ENCODE measurements at places on chromosomes 12 and 14.

GRCh38 chr12:13411287-13411686 is 214.8 kb downstream of the EMP1 start:
- DNase-seq, result no peak

DNA sequence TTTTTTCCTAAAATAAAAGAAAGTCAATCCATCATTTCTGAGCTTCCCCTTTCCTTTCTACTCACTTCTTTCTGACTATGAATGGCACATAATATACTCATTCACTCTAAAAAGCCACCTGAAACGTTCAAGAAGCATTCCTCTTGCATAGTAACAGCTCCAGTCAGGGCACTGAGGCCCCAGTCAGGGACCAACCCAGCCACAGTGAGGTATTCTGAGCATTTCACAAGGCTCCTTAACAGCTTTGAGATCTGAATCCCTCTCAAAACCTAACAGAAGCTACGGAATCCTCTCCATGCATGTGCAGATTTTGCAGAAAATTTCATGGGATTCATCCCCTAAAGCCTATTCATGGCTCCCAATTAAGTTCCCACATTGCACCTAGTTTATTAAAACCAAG is 23.2 kb downstream of the NT5DC3 start:
- no peak for DNase-seq

GRCh38 chr12:62264706-62265105 is 4.5 kb downstream of the USP15 start:
- no peak for DNase-seq

DNA sequence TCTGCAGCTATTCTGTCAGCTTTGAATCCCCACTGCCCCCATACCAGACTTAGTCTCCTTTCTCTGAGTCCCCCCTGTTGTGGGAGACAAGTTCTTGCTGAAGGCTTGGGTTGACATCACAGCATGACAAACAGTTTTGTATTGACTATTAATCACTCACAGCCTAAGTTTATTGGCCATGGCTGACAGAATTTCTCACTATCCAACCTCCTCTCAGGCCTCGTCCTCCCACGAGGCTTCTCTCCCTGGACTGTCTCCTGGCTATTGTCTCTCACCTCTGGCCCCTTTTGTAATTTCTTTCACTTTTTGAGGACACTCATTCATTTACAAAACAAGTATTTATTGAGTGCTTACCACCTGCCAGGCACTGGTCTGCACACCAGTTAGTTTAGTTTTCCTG is 35.2 kb upstream of the DCD start:
- DNase-seq, result no peak

- no peak for DNase-seq
These were observed 20.9 kb downstream of the FBXW8 start for GRCh38 chr12:116931665-116932064.

DNA sequence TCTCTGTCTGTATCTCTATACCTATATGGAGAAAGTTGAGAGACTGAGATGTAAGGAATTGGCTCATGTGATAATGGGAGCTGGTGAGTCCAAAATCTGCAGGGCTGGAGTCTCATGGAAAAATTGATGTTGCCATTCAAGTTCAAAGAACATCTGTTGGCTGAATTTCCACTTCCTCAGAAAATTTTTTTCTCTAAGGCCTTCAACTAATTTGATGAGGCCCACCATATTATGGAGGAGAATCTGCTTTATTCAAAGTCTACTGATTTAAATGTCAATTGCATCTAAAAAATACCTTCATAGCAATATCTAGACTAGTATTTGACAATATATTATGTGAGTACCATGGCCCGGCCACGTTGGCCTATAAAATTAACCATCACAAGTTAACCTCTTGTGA is 261.4 kb downstream of the VRK1 start:
- DNase-seq, result no peak

GRCh38 chr12:95762123-95762785 is 28.3 kb downstream of the NTN4 start:
- DNase-seq, result no peak

DNA sequence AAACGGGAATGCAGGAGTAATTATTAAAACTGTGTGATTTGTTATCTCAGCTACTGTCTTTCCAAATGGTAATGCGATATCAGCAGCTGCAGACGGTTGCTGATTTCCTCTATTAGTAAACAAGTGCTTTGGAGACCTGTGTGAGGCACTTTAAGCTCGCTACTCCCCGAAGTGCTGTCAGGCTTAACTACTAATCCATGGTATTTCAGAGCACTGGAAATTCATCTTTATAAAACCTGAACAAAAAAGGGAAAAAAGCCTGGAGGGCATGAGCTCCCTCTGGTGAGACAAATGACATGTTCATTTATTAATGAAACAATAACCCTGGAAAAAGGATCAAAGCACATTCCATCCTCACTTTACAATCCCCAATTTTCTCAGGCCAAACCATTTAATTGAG is 143.6 kb upstream of the OTX2 start:
- DNase-seq, result no peak

- DNase-seq, result no peak
These were observed 1.8 kb upstream of the LRFN5 start for GRCh38 chr14:41604721-41605531.

Measured in stimulated activated CD4-positive, alpha-beta T cell treated with anti-CD3 and anti-CD28 coated beads, Interleukin-15, amount 100 ng/mL, for 48 hours (primary cell).